ENCODE measurements at places on chromosomes 1 and 21.

- no peak for DNase-seq
Measured at GRCh38 chr1:107196973-107197562, 56.2 kb downstream of the NTNG1 start.

- DNase-seq = peak; percentile 49
Measured at GRCh38 chr1:54885807-54886723, 930 bp downstream of the DHCR24 start.

DNA sequence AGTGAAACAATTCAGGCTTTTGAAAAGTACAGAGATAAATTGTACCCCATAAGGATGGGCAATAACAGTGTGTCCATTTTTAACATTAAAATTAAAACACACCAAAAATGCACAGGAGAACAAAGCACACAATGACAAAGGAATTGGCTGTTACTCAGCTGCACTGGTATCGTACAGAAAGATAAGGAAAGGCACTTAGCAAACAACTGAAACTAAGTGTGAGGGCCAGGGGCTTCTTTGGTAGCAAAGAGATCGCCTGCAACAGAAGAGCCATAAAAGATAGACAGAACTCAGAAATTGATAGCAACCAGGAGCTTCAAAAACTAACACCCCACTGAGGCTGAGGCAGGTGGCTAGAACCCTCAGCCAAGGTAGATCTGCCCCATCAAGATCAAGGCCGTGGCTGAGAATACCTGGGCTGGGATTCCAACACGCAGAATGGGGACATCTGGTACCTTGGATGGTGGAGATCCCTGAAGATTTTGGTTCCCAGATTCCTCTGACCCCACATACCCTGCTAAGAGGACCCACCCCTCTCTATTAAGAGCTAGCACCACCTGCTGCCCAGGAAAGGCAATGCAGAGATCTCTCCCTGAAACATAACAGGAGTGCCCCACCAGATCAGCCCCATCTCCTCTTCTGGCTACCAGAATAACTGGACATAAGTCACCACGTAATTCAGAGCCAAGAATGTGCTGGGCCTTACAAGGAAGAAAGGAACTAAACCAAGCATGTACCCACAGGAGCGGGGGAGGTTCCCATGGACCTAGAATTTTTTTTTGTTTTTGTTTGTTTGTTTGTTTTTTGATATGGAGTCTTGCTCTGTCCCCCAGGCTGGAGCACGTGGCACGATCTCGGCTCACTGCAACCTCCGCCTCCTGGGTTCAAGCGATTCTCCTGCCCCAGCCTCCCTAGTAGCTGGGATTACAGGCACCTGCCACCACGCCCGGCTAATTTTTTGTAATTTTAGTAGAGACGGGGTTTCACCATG is 16.2 kb downstream of the PLEKHO1 start:
- DNase-seq = no peak

GRCh38 chr1:230892018-230892491 is 23.7 kb upstream of the C1orf198 start:
- no peak for DNase-seq

All from kidney (tissue), 22 donors.